OCI-LY7 (cell line): ENCODE measurements at places on chromosomes 11 and 22.

GRCh38 chr11:20005747-20006146 is 154.5 kb downstream of the DBX1 start:
- no peak for DNase-seq

GRCh38 chr11:134532131-134532920 is 120.3 kb upstream of the B3GAT1 start:
- no peak for DNase-seq

DNA sequence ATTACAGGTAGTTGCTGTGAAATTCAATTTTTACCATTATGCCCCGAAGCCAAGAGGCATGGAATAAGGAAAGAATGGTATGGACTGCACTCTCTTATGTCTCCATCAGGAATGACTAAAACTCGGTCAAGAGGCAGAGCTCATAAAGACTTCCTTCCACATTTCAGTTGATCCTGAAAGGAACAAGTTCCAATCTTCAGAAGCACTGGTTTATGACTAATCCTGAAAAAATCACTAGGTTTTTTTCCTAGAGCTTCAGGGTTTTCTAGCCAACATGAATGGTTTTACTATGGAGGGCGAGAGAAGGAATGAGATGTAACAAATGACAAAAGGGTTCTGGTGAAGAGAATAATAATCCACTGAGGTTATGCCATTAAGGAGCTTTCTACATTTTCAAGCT is 832.2 kb downstream of the NTM start:
- no peak for DNase-seq

- DNase-seq: no peak
Observed at GRCh38 chr11:64764040-64764611, 4.4 kb upstream of the PYGM start.

DNA sequence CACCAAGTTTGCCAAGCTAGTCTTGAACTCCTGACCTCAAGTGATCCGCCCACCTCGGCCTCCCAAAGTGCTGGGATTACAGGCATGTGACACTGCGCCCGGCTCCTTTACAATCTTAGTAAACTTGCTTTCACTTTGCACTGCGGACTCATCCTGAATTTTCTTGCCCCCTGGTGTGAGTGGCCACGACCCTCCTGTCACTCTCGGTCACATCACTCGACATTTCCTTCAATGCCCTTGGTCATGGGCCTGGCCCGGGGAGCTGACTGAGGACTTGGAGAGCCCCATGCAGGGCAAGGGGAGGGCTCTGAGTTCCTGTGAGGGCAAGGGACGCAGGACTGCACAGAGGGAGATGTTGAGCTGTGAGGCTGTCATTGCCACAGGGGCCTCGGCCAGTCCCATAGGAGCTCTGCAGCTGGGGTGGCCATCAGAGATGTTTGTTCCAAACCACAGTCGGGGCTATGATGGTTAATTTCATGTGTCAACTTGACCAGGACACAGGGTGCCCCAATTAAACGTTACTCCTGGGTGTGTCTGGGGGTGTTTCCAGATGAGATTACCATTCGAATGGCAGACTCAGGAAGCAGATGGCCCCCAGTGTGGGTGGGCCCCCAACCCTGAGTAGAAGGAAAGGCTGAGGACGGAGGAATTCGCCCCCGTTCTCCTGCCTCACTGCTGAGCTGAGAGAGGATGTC is 21.2 kb downstream of the A4GALT start:
- no peak for DNase-seq

- no peak for DNase-seq
Observed at GRCh38 chr11:1873048-1873812, 18.5 kb downstream of the PRR33 start.

DNA sequence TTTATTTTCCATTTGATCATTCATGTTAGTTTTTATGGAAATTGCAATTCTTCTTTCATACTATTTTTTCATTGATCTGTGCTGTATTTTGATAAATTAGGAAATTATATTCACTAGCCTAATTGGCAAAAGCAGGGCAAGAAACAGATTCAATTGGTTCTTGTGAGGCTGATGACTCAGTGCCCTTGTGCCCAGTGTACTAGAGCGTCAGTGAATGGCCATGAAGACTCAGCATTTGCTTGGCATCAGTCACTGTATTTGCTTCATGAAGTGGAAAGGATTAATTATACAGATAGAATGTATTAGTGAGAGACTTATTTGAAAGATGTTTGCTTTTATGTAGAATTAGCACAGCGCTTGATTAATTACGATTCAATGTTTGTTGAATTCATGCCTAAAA is 31.8 kb downstream of the MRGPRX1 start:
- DNase-seq: no peak

DNA sequence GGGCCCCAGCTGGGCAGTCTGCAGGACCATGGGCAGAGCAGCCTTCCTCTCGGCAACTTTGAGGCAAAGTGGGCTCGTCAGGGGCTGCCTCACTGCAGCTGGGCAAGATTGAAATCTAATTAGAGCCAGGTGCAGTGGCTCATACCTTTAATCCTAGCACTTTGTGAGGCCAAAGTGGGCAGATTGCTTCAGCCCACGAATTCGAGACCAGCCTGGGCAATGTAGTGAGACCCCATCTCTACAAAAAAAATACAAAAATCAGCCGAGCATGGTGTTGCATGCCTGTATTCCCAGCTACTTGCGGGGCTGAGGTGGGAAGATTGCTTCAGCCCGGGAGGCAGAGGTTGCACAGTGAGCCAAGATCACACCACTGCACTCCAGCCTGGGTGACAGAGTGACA is 34.2 kb downstream of the ARHGAP8 start:
- no peak for DNase-seq

DNA sequence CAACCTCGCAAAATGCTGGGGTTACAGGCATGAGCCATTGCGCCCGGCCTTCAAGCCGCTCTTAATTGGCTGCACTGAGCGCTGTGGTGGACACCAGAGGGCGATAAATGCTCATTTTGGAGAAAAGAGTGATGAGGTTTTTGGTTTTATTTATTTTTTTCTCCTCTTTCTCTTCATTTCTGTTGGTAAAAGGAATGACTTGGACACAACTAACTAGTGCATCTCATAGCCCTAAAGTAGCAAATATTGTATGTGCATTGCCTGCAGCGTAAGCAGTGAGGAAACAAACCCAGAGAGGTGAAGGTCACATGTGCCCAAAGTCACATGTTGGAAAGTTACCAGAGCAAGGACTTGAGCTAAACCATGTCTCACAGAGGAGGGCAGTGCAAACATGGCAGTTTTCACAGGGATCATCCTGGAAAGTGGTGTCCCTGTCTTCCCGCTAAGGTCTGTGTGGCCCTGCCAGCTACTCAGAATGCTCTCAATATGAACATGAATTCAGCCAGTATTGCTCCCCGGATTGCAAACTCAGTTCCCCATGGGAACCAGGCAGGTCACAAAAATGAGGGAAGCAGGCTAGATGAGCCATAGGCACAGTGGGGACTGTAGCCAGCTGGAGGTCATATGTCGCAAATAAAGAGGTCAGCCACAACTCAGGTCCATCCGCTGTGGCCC is 8.6 kb upstream of the CD82 start:
- peak; percentile 80 for DNase-seq

DNA sequence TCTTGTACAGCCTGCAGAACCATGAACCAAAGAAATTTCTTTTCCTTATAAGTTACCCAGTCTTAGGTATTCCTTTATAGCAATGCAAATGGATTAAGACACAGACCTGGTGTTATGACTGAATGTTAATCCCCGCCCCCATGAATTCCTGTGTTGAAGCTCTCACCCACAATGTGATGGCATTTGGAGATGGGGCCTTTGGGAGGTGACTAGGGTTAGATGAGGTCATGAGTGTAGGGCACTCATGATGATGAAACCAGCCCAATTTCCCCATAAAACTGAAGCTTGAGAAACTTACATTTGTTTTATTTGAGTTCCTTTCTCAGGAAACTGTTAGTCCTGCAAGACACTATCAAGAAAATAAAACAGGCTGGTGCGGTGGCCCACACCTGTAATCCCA is 115.8 kb upstream of the THY1 start:
- DNase-seq: no peak

DNA sequence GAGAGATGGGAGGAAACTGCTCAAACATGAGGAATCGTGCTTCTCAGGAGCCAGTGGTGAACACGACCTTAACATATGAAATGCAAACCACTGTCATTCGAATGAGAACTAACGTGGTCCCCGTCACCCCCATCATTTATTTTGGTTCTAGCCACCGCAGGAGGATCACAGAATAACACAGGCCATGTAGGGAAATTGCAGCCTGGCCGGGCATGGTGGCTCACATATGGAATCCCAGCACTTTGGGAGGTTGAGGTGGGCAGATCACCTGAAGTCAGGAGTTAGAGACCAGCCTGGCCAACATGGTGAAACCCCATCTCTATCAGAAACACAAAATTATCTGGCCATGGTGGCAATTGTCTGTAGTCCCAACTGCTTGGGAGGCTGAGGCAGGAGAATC is 27.1 kb downstream of the KRTAP5-5 start:
- no peak for DNase-seq

DNA sequence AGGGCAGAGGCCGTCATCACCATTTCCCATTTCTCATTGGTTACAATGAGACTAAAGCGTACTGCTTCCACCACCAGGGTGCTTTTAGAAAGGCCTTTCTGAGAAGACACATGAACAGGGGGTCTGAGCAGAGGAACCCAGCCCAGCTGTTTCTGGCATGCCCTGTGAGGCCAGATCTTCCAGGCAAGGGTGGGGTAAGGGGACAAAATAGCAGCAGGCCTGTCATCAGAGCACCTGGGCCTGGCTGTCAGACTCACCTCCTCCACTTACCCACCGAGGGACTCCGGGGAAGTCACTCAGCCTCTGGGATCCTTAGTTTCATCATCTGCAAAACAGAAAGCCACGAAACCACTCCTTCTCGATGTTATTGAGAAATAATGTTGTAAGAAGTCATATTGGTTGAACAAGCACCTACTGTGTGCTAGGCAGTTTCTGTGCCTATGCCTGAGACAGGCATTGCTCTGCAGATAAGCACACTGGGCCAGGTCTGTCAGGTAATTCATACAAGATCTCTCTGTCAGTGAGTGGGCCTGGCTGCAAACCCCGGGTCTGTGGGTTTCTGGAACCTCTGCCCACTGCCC is 8.8 kb upstream of the WNT11 start:
- no peak for DNase-seq

GRCh38 chr11:78365381-78365792 is 52.2 kb downstream of the GAB2 start:
- no peak for DNase-seq

GRCh38 chr11:101912823-101913284 is 2.0 kb upstream of the CEP126 start:
- DNase-seq: no peak

GRCh38 chr22:42939451-42939881 is 75.5 kb downstream of the PACSIN2 start:
- DNase-seq: no peak

DNA sequence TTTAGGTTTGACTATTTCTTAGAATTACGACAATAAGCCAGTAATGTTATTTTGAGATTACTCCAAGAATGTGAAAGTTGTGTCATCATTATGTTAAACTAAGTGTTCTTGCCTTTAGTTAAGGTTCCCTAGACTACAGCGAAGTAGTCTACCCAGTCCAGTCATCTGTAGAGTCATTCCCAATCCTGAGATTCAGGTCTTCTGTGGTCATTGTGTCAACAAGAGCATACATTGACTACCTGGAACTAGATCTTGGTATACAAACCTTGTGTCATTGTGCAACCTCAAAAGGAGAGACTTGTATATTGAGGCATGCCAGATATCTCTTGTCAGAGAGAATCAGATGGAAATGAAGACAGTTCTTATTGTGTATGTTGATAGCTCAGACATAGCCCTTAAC is 115.9 kb downstream of the ATM start:
- no peak for DNase-seq

- no peak for DNase-seq
Observed at GRCh38 chr22:19735665-19736510, 12.5 kb downstream of the GP1BB start.

DNA sequence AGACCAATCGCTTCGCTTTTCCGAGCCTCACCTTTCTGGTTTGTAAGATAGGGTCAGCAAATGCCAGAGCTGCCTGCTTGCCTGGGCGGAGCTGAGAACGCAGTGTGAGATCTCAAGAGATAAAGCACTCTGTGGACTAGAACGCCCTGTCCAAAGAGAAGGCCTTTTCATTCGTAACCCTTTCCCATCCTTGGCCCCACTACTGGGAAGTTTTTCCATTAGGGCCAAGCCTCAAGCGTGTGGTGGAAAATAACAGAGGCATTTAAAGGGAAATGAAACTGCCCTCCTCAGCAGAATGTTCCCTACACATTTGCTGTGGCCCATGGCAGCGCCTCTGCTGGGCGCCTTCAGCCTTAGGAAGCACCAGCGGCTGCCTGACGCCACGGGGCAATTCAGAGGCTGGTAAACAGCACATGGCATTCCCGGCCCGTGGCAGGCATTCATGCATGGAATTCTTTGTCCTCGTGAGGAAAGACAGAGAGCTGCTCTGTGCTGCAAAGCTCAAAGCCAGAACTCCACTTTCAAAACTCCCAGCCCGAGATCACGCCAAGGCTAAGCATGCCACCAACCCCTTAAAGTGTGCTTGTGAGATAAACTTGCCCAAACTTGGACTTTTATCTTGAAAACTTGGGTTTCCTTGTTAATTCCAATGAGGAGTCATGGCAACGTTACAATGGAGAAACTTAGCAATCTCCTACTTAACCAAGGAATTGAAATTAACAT is 38.1 kb downstream of the AHNAK start:
- DNase-seq: peak; percentile 40

DNA sequence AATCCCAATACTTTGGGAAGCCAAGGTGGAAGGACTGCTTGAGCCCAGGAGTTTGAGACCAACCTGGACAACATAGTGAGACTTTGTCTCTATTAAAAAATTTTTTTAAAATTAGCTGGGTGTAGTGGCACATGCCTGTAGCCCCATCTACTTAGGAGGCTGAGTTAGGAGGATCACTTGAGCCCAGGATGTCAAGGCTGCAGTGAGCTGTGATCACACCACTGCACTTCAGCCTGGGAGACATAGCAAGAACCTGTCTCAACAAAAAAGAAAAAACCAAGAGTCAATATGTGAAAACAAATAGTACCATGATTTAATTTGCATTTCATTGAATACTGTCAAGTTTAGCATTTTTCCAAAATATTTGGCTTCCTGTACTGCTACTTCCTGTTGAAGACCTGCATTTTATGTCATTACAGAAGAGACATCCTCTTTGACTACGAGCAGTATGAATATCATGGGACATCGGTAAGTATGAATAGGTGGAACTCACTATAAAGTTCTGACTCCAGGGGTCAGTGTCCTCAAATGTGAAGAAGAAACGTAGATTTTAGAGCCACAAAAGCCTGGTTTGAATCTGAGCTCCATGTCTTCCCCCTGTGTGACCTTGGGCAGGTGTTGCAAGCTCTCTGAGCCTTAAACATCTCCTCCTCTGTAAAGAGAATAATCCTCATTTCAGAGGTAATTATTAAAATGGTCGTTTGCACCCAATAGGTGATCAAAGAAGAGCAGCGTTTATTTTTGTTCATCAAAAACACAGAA is 16.0 kb downstream of the CDC45 start:
- DNase-seq: peak; percentile 40

- no peak for DNase-seq
Observed at GRCh38 chr22:42171417-42171816, 40.8 kb upstream of the CYP2D6 start.
